ENCODE measurements at places on chromosomes 13 and 19. TPM values are rescaled to one million over a fixed set of nuclear protein-coding genes. Genes with fewer than 3 reads are reported as not detected.

DNA sequence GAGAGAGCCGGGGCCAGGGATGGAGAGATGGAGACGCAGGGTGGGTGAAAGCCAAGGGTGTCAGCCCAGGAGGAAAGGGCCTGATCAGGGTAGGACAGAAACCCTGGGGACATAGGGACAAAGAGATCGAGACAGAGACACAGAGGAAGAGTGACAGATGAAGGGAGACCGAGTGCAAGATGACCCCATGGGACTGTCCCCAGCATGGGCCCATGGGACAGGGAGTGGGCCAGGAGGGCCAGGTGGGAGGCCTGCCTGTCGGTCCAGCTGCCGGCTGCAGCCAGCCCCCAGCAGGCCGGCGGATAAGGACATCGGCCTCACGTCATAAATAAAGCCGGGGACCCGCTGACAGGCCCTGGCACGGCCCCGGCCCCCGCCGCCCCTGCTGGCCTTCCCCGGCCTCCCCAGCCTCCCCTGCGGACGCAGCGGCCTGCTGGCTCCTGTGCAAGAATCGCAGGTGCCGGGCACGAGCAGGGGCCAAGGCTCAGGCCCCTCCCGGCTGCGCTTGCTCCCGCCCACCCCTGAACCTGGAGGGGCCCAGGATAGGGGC is 6.3 kb downstream of the REX1BD start:
- peak; percentile 73 for DNase-seq

- DNase-seq: no peak
These were observed 14.0 kb downstream of the SCGB2B2 start for GRCh38 chr19:34662919-34663318.

GRCh38 chr19:16698914-16699313 is 20.7 kb upstream of the NWD1 start:
- DNase-seq: peak; percentile 86

DNA sequence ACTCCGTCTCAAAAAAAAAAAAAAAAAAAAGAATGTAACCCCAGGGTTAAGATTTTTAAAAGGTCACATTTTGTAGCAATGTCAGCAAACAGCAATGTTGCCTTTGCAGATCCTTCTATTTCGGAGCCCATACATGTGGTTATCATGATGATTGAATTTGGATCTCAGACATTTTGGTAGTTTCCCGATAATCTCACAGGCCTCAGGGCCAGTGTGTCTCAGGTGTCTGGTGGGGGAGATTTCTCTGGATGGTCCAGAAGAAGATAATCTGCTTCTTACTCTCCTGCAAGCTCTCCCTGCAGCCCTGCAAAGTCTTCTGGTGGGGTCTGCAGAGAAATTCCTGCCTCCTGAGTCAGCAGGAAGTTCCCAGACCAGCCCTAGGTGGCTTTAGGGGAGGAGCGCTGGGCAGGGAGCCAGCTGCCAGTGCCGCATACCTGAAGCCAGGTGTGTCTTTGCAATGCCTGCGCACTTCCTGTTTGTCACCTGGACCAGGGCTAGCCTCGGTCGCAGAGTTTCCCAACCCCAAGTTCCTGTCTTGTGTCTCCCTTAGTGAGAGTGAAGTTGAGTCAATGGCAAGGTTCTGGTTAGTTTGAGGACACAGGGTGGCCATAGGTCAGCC is 1.4 kb downstream of the SH2D3A start:
- no peak for DNase-seq

DNA sequence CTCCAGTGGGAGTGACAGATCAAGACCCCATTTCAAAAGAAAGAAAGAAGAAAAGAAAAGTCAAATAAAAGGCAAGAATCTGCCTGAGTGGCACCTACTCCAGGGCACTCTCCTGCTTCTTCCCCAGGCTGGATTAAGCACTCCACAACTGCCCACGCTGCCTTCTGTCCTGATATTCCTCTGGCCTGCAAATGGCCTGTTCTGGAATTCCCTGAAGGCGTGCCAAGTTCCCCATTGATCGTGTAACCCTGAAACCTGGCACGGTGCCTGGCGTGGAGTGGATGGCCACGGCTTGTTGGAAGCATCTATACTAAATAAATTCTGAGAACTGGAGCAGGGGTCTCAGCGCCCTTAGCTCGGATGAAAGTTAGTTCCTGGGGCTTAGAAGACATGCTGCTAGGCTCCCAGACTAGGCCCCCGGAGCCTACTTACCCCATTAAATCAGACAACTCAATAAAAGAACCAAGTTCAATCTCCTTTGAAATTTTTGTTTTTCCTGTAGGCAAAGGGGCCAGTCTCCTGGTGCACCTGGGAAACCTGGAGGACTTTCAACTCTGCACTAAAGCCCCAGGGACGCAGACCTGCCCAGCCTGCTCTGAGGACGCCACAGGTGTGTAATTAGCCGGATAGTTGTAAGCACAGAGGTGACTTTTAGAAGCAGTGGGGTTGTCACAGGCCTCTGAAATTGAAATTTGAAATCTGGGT is 21.9 kb downstream of the ANKRD27 start:
- DNase-seq: peak; percentile 50

- DNase-seq: no peak
These were observed 728.9 kb upstream of the ARGLU1 start for GRCh38 chr13:107296804-107297203.

LHFPL6 gene
- 17.0 TPM for polyA plus RNA-seq

KLK1 gene
- polyA plus RNA-seq: 0.48 TPM

UBL5 gene
- 659 TPM for polyA plus RNA-seq
